Left colon (tissue), 2 donors: ENCODE measurements at places on chromosomes 4 and X.

- no peak for DNase-seq
These were observed 256.3 kb downstream of the KCNIP4 start for GRCh38 chr4:21692241-21692640.

DNA sequence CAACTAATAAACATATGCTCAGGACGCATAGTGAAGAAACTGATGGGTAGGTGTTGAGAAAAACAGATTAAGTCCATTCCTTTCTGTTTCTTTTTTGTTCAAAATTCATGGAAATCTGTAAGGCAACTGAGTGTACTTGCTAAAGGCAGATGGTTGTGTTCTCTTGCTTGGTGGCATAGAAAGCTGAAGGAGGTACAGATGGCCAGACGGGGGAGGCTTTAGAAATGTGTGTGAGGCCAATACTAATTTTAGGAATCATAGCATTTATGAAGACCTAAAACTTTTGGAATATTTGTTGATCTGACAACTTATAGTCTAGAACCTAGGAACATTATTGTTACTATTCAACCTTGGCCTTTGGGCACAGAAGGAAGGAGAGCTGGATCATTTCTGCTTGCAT is 56.8 kb upstream of the EMCN start:
- DNase-seq = no peak

- DNase-seq = no peak
These were observed 31.1 kb downstream of the CEP44 start for GRCh38 chr4:174314770-174315169.

GRCh38 chr4:163558539-163559044 is 64.1 kb downstream of the TMA16 start:
- peak; percentile 35 for DNase-seq

GRCh38 chr4:80367737-80368136 is 32.2 kb downstream of the CFAP299 start:
- DNase-seq = no peak

DNA sequence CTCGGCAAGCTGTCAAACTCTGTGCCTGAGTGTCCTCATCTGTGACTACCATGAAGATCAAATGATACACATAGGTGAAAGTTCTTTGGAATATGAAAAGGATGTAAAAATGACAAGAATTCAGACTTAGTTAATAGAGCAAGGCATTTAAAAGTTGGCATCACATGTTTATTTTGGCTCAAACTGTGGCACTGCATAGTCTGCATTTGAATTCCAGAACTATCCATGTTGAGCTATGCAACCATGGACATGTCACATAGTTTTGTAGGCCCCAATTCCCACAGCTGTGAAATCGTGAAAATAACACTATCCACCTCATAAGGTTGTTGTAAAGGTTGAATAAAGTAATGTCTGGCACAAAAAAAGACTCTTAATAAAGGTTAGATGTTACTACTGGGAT is 33.9 kb downstream of the AFF2 start:
- no peak for DNase-seq

- no peak for DNase-seq
These were observed 137.3 kb upstream of the RPL34 start for GRCh38 chr4:108483079-108483478.

GRCh38 chr4:73945140-73945539 is 36.7 kb downstream of the PF4 start:
- DNase-seq = no peak

GRCh38 chr4:7811536-7812191 is 128.0 kb downstream of the AFAP1 start:
- DNase-seq = peak; percentile 75

GRCh38 chrX:13432414-13433297 is 112.8 kb upstream of the ATXN3L start:
- DNase-seq = no peak
